HEK293T (cell line): ENCODE measurements at places on chromosomes 12 and 14.

DNA sequence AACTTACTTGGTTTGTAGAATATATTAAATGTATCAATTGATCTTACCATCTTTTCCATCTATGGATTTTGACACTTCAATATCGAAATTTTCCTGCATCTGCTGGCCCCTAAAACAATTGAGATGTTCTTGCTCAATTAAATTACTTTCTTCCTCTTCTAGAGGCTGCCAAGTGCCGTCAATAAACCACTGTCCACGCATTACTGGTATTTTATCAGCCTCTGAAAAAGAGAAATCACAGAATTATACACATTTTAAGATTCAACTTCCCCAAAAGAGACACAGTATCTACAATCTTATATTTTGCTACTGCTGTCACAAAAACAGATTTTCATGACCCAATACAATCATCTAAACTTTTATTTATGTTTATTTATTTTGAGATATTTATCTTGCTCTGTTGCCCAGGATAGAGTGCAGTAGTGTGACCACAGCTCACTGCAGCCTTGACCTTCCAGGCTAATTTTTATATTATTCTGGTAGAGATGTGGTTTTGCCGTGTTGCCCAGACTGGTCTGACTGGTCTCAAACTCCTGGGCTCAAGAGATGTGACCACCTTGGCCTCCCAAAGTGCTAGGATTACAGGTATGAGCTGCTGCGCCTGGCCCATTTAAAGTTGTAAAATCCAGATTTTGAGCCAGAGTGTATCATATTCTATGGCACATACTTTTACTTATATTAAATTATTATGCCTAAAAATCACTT lies 49.3 kb downstream of the DDHD1 start:
- no peak for DNase-seq

DNA sequence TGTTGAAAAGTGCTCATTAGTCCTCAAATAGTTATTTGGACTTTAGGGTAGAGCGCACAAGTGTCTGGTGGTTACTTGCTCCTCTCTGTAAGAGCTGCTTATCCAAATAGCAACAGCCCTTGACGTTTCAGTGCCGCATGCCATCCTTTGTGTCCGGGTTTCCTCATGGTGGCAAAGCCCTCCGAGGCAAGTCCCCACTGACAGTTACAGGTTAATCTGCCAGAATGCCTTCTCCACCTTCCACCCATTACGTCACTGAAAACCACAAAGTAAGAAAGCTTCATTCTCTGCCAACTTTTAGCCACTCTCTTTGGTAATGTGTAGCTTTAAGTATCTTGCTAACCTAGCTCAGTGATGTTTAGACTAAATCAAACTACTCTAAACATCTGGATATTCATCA lies 78.6 kb downstream of the POLR3B start:
- no peak for DNase-seq

GRCh38 chr12:111224186-111225066 lies 144.5 kb downstream of the PHETA1 start:
- DNase-seq, result no peak

DNA sequence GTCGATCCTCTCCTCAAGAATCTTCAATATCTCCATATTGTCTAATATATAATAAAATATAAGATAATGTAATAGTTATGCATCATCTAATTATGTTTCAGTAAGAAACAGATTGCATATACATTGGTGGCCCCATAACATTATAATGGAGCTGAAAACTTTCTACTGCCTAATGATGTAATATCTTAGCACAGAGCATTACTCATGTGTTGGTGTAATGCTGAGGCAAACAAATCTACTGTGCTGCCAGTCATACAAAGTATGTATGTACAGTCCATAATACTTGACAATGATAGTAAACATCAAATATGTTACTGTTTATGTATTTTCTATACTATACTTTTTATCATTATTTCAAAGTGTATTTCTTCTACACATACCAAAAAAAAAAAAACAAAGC lies 128.7 kb downstream of the CPNE8 start:
- DNase-seq, result no peak

DNA sequence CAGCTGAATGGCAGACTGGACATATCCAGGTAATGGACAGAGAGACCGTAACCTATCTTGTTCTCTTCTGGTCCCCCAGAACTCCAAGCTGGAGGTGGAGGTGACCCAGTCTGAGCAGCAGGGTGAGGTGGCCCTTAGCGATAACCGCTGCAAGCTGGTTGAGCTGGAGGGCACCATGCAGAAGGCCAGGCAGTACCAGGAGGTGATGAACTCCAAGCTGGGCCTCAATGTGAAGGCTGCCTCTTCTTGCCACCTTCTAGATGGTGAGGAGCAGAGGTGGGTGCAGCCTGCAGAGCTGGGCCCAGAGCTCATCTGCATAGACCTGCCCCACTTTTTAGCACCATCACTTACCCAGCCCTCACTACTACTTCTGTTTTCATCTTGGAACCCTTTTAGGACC lies 7.2 kb upstream of the KRT86 start:
- no peak for DNase-seq

DNA sequence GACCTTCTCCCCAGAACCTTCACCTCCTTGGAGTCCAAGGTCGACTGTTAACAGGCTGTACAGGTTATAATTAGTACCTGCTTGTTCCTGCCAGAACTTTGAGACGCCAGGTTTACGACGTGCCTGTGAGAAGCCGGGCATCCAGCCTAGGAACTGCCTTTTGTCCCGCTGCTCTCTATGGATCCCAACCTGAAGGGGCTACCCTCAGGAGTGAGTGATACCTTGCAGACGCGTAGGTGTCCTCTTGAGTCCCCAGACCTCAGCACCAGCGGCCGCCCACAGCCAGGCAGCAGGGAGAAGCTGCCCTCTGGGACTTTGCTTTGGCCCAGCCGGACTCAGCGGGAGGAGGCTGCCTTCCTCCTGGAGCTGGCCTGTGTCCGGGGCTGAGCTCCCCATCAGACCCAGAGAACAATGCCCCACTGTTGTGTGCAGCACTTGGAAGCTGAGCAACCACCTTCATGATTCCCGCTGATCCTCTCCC lies 16.2 kb downstream of the SYNE3 start:
- no peak for DNase-seq

DNA sequence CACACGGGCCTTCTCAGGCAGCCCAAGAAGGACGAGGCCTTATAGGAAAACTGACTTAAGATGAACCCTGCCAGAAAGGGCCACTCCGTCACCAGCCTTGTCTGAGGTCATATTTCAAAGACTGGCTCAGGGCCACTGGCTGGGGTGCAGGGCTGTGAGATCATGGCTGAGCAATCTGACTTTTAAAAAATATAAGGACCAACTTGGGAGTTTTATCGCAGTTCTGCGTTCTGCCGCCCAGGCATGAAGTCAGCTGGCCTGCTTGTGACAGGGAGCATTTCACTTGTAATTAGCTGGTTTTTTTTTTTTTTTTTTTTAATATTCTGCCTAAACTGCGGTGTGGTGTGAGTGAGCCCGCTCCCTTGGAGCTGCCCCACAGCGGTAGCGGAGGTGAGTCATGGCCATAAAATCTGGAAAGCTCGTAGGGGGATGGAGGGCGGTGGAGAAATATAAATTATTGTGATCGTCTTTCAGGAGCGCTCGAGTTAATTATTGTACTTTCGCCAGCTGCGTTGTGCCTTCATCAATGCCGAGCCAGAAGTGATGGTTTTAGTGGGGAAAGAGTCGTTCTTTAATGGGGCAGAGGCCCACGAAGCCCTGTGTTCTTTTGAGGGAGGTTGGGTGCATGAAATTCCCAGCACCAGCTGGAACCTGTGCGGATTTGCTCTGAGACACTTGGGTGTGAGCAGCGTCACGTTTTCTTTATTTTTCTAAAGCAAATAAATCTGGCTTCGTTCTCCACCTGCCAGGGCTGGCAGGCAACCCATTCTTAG lies 231.9 kb downstream of the C12orf75 start:
- peak; percentile 61 for DNase-seq

- no peak for DNase-seq
Measured at GRCh38 chr14:60786905-60787304, 52.3 kb downstream of the MNAT1 start.

- DNase-seq, result no peak
Measured at GRCh38 chr12:71270057-71270456, 112.3 kb upstream of the TSPAN8 start.

DNA sequence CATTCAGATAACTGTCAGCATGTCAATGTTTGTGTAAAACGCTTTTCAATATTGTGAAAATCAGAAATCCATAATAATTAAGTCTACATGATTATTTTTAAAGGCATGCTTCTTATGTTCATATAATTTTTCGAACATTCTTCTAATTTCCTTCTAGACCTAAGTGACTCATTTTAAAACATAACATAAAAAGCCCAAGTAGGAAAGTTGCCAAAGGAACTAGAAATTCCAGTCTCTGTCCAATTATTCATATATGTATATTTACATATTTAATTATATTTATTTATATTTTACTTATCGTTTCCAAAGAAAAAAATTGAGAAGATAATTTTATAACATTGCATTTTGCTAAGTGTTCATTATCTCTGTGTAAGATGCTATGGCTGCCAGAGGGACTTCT lies 110.4 kb downstream of the TMTC1 start:
- no peak for DNase-seq

- DNase-seq, result no peak
Measured at GRCh38 chr14:47606566-47606965, 68.8 kb downstream of the MDGA2 start.

GRCh38 chr14:50489851-50490250 lies 42.5 kb downstream of the MAP4K5 start:
- no peak for DNase-seq

- no peak for DNase-seq
Measured at GRCh38 chr14:64082837-64083236, 211.3 kb downstream of the ESR2 start.

DNA sequence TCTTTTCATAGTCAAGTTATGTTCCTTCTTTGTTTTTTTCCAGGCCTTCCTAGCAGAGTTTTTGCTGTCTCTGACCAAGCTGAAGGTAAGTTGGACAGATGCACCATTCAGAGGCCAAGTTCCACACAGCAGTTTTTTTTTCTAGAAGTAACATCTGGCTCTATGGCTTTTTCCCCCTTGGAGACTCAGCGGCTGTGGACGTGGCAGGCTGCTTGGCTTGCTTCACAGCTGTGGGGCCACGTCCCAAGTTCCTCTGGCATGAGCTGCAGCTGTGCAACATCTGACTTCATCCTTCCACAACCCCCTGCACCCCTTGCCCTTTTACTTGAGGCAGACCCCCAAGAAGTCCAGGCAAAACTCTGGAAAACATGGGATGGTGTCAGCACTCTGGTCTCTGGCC lies 24.2 kb upstream of the RHOJ start:
- DNase-seq, result no peak

GRCh38 chr14:88838015-88838414 lies 13.6 kb downstream of the TTC8 start:
- no peak for DNase-seq

- no peak for DNase-seq
Measured at GRCh38 chr14:104687601-104688504, 1.6 kb upstream of the INF2 start.

DNA sequence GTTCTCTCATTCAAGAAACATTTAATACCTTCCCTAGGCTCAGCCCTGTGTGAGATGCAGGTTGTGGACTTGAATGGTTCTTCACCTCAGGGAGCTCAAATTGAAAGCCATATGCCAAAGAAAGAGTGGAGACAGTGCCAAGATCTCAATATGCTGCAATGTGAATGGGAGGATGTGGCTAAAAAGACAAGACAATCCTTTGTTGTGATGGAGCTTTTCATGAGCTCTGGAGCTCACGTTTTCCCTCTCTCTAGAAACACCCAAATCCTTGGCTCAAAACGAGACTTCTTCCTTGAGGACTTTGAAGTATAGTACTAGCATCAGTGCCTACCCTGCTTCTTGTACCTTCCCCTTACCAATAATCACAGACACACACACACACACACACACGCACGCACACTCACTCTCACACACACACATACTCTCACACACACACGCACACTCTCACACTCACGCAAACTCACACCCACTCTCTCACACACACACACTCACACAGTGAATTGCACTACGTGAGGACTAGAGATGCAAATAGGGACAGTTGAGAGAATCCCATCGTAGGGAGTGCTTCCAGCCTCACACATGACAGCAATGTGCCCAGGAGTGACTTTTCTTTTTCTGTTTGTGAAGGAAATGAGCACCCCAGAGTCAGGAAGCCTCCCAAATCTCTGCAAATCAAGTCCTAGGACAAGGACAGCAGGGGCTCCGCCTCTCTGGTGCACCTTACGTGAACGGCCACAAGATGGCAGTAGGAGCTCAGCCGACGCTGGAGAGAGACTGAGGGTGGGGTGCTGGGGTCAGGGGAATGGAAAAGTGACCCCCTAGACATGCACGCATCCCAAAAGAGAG lies 231.4 kb downstream of the PCNX1 start:
- DNase-seq, result peak; percentile 76

- no peak for DNase-seq
Measured at GRCh38 chr12:70427611-70428010, 61.5 kb downstream of the KCNMB4 start.

- DNase-seq, result no peak
Measured at GRCh38 chr12:95131589-95132340, 58.3 kb upstream of the NR2C1 start.
